ENCODE measurements at places on chromosomes 5 and 9.

DNA sequence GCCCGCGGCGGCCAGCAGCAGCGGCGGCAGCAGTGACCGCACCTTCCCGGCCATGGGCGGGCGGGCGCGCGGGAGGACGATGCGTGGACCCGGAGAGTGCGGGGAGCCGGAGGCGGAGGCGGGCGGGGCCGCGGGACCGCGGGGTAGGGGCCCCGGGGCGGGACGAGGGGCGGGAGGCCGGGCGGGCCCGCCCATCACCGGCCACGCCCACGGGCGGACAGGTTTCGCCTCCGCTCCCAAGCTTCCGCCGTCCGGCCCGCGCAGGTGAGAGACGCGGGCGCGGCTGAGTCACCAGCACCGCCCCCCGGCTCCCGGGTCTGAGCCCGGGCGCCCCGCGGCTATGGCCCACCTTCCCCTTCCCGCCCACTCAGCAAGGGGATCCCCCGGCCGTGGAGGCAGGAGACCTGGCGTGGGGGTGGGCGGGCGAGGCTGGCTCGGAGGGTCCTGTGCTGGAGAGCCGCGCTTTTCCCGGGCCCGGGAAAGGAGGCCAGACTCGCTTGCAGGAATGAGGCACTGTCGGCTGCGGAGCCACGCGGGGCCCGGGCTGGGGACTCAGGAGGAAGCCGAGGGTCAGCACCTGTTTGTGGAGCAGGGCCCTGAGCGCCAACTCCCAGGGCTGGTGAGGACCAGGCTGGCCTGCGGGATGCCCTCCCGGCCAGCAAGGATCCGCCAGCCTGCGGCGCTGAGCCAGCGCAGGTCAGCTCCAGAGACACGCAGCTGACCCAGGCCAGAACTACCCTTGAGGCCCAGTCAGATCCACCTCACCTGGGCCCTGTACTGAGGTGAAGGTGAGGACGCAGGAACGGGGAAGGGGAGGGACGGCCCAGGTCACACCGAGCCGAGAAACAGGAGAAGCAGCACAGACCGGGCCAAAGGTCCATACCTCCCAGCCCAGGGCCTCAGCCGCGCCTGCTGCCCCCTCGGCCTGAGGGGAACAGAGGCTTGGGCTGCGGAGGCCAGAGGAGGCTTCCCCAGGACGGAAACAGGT lies at the start of gene ENTPD2:
TSS of gene ENTPD2 (minus strand) at position 118 of the 988 bp plus-strand sequence. CDS start at position 54, 64 bp downstream.
- no peak for DNase-seq

DNA sequence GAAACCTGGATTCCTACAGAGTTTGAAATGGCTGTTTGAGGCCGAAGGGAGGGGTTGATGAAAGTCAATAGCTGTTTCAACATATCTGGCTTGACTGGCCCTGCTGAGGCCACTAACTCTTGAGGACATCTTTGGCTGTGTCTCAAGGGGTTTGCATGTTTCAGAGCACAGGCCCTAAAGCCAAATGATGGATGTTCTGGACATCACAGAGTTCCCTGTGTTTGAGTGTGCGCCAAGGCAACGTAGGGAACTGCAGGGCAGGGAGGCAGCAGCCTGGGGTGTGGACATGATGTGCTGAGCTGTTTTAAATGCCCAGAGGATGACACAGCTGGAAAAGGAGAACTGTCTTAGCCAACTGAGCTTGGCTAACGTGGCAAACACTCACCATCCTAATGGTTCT lies 89.6 kb downstream of the RAPGEF1 start:
- DNase-seq = no peak

DNA sequence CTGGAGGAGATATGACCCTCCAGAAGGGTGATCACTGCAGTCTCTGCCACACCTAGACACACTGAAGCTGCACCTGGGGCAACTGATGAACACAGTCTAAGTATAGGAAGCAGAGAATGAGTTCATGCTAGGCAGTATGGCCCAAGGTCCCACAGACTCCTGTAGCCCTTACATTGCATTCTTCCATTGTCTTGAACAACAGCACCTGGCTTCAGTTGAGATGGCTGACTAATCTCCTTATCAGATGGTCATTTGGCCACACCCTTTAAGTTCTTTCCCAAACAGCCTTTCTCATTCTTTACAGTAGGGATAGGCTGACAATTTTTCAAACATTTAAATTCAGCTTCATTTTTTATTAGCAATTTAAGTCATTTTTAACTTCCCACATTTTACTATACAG lies 23.1 kb downstream of the CENPK start:
- DNase-seq = no peak

DNA sequence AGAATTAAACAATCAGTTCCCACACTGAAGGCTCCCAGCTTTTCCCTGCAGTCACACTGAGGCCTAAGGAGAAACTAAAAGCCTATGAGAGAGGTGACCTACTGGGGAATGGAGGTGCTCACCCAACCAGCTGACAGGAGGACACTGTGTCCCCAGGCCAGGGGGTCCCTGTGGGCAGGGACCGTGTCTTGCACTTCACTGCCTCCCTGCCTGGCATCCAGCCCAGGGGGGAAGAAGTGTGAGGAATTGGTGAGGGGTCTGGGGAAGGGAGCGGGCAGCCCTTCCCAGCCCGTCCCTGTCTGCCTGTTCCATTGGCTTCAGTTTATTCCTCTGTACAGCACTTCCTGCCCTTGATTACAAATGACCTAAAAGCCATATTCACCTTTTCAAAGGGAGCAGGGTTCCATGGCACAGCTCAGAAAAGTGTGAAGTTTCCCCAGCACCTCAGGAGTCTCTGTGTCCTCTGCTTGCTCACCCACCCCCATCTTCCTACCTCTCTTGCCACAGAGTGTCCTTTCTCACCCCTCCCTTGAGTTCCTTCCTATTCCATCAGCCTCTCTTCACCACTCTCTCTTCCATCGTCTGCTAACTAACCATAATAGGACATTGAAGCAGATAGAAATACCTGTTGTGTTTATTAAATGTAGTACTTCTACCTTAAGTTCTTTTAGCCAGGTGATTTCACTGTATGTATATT lies 12.9 kb downstream of the OTULINL start:
- no peak for DNase-seq

- no peak for DNase-seq
Observed at GRCh38 chr9:83512621-83513020, 25.6 kb downstream of the FRMD3 start.

All from naive thymus-derived CD8-positive, alpha-beta T cell (primary cell).